ENCODE measurements at places on chromosomes 7 and 10. TPM values are rescaled to one million over a fixed set of nuclear protein-coding genes. Genes with fewer than 3 reads are reported as not detected.

DNA sequence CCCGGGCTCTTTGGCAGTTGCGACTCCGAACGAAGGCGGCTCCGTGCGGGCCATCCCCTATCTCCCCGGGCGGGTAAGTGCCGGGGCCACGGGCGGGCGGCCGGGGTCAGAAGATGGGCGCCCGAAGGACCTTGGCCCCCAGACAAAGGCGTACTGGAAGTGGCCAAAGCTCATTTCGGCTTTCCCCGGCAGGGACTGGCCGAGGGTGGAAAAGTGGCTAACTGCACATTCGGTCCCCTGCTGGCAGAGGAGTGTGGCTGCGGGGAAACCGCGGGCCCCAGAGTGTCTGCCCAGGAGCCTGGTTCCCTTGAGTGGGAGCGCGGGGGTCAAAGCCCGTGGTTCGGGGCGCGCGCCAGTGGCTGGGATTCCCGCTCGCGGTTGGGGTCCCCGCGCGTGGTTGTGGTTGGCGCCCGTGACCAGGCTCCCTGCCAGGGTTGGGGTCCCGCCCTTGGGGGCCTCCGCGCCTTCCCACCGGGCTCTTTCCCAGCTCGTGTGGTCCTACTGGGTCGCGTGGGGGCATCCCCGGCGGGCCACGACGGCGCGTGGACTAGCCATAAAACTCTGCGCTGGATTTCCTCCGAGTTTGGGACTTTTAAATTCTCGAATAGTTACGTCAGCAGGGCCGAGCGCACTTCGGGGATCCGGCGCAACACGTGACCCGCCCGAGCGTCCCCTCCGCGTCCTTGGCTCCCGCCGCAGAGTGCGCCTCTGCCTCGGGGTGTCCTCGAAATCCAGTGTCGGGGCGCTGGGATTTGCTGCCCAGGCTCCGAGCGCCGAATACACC, 124.4 kb downstream of the TACC2 start:
- peaks cover 2% of the 10 kb centered on the region for H3K27me3 ChIP-seq
- DNase-seq: no peak
- H3K27ac ChIP-seq: no peak overlapping the region

DNA sequence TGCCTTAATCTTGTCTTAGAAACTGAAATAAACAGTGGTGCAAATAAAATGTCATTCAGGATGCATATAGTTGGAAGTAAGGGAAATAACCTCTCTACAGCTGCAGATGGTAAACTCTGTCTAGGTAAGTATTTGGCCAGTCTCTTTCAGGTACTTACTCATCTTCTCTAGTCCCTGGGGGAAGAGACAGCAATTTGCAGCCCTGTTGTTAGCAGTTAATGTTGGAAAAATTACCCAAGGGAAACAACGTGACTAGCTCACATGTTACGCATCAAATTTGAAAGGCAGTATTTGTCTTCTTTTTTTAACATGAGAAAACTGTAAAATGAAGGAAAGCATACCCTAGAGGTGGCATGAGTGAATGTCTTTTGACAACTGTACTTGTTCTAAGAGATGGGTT, 3.2 kb upstream of the HUS1 start:
- no peak for DNase-seq
- no peaks in the 10 kb centered on the region for H3K27me3 ChIP-seq
- H3K36me3 ChIP-seq: no peaks in the 10 kb centered on the region
- H3K4me3 ChIP-seq: no peak overlapping the region

- DNase-seq: no peak
- H3K27ac ChIP-seq: no peak overlapping the region
- H3K36me3 ChIP-seq: no peaks in the 10 kb centered on the region
- peaks cover 4% of the 10 kb centered on the region for H3K4me1 ChIP-seq
- no peaks in the 10 kb centered on the region for H3K27me3 ChIP-seq
- H3K4me3 ChIP-seq: no peak overlapping the region
Observed at GRCh38 chr7:148286150-148286549, 304.4 kb upstream of the C7orf33 start.

GRCh38 chr7:151367284-151367683, 25.7 kb downstream of the NUB1 start:
- H3K27me3 ChIP-seq: no peaks in the 10 kb centered on the region
- H3K4me3 ChIP-seq: no peak overlapping the region
- DNase-seq: no peak
- H3K27ac ChIP-seq: no peak overlapping the region
- peaks cover 17% of the 10 kb centered on the region for H3K36me3 ChIP-seq
- H3K4me1 ChIP-seq: no peaks in the 10 kb centered on the region

DNA sequence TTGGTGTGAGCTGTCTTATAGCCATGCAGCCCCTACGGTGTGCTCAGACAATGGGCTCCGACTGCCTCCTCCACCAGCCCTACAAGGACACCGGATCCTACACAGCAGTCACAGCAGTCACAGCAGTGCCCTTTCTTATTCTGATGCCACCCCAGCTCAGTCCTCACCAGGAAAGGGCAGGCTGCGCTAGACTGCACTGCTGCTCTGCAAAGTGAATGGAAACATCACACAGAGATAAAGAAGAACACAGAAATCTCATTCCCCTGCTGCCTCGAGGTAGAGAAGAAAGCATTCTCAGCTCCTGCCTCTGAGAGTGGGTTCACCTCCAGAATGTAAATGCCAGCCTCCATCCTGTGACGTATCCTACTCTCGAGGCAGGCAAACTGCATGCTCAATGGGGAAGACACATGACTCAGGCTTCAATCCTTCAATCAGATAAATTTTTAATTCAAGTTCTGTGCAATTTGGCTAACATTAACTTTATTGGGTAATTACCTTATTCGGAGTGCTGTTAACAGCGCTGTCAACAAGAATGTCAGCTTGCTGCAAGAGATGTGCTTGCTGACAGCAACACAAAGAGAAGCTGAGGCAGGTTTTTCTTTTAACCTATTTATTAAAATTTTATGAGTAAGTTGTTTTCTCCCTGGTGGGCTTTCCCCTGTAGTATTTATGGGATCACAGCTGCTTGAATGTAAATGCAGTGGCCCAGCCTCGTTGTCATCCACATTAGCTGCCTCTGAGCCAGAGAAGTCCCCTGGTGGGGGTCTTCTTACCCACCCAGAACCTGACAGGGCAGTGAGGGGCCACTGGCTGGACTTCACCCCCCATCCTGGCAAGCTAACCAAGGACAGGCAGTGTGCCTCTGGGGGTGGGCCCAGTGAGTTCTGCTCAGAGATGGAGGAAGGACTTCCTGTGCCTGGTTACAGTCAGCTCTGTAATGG, 241.3 kb upstream of the KMT2E start:
- H3K27me3 ChIP-seq: no peaks in the 10 kb centered on the region
- H3K27ac ChIP-seq: no peak overlapping the region
- no peak overlapping the region for H3K4me3 ChIP-seq
- H3K36me3 ChIP-seq: no peaks in the 10 kb centered on the region

DNA sequence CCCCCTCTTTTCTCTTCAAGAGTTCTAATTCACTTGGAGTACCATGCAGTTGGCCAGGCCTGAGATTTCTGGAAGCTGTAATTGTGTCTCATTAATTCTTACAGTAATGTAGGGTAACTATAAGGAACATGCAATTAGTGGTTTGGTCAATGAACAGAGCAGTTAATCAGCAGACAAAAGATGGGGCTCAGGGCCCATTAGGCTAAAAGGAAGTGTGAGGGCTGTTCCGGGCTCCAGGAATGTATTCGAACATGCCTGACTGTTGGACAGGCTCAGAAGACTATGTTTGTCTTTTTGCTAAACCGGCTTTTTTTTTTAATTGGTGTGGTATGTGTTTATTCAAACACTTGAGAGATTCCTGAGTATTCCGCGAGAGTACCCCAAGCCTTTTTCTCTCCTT, 42.5 kb upstream of the FZD8 start:
- DNase-seq: no peak
- no peaks in the 10 kb centered on the region for H3K27me3 ChIP-seq
- no peak overlapping the region for H3K4me3 ChIP-seq
- no peaks in the 10 kb centered on the region for H3K4me1 ChIP-seq
- no peak overlapping the region for H3K27ac ChIP-seq

BMPER gene
- not detected for total RNA-seq

CRYGN gene
- not detected for total RNA-seq
